ENCODE measurements at places on chromosomes 11 and 22. TPM values are rescaled to one million over a fixed set of nuclear protein-coding genes. Genes with fewer than 3 reads are reported as not detected.

RIN1 gene
- total RNA-seq: 3.0 TPM

DNA sequence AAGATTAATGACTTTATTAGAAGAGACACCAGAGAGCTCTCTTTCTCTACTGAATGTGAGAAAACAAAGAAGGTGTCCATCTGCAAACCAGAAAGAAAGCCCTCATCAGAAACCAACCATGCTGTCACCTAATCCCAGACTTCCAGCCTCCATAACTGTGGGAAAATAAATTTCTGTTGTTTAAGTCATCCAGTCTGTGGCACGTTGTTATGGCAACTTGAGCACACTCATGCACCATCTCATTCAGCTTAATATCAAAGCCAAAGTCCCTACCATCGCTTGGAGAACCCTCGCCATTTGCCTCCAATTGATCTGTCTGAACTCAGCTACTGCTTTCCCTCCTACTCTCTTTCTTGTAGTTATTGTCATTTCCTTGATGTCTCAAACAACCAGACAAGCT is 766.1 kb upstream of the ARHGAP42 start:
- H3K4me3 ChIP-seq: no peak overlapping the region
- H3K27ac ChIP-seq: no peak overlapping the region
- H3K27me3 ChIP-seq: no peaks in the 10 kb centered on the region
- no peaks in the 10 kb centered on the region for H3K36me3 ChIP-seq
- H3K4me1 ChIP-seq: no peaks in the 10 kb centered on the region

DRICH1 gene
- 0.69 TPM for total RNA-seq

DNA sequence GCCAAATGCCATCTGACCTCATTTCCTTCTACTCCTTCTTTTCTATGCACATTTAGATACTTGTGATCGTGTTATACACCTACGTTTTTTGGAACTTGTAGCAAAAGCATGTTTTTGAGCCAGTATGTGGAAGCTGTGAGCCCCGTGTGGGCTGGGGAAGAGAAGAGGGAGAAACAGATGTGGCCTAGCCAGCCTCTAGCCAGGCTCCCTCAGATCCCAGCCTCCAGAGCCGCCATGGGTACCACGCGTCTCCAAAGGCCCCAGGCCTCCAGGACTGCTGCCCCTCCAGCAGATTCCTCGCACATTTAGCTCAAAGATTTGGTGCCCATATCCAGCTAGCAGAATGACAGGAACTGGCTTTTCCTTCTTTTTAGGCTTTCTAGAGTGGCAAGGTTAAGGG is 17.0 kb upstream of the TLCD5 start:
- no peak overlapping the region for H3K27ac ChIP-seq
- no peaks in the 10 kb centered on the region for H3K36me3 ChIP-seq
- peaks cover 15% of the 10 kb centered on the region for H3K27me3 ChIP-seq
- no peaks in the 10 kb centered on the region for H3K4me1 ChIP-seq
- DNase-seq: no peak

YWHAH gene
- 159 TPM for total RNA-seq

DNA sequence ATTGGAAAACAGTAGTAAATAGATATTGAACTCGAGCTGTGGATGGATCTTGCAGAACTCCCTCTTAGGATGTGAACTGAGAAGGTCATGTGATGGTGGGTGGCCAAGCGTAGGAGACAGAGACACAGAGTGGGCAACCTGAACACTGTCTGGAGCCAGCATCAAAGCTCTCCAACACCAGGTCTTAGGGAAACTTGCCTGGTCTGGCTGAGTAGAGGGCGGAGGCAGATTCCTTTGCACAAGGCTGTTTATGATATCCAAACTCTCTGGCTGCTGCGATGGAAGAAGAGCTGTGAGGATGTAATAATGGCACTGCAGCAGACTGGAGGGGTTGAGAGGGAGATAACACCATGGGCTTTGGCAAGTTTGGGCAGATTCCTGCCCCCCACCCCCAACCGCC is 10.1 kb downstream of the NAV2 start:
- no peak overlapping the region for H3K27ac ChIP-seq
- no peak overlapping the region for H3K4me3 ChIP-seq
- H3K4me1 ChIP-seq: peaks cover 15% of the 10 kb centered on the region

GRCh38 chr11:116602637-116602942 is 170.2 kb downstream of the BUD13 start:
- DNase-seq: no peak
- no peaks in the 10 kb centered on the region for H3K4me1 ChIP-seq
- H3K27ac ChIP-seq: no peak overlapping the region
- H3K36me3 ChIP-seq: no peaks in the 10 kb centered on the region
- H3K4me3 ChIP-seq: no peak overlapping the region
- no peaks in the 10 kb centered on the region for H3K27me3 ChIP-seq

GRCh38 chr11:120109531-120109930 is 28.4 kb downstream of the TRIM29 start:
- H3K4me3 ChIP-seq: no peak overlapping the region
- no peaks in the 10 kb centered on the region for H3K4me1 ChIP-seq
- peaks cover 4% of the 10 kb centered on the region for H3K27me3 ChIP-seq
- DNase-seq: no peak

MPZL2 gene
- 8.2 TPM for total RNA-seq

DNA sequence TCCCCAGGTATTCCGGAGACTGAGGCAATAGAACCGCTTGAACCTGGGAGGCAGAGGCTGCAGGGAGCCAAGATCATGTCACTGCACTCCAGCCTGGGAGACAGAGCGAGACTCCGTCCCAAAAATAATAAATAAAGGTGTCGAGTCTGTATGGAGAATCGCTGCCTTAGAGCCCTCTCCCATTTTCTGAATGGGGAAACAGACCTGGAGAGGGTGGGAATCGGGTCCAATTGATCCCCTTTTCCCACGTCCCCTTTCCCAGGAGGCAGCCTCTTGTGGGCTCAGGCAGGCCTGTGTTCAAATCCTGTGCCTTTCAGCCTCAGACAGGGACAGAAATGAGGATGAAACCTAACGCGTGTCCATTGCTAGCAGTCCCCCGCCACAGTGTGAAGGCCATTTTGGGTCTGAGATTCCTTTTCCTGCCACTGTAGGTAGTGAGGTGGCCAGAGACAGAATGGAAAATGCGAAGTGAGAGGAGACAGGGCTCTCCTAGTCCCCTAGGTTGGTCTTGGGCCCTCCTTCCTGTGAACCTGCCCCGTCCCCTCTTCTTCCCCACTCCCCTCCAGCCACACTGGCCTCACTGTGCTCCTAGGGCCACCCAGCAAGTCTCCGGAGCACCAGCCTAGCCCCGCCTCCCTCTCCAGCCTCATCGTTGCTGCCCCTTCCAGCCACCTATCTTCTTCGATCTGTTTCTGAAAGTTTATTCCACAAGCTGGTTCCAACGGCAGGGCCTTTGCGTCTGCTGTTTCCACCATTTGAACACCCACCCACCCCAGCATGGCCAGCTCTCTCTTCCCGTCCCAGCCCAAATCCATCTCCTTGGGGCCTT is 2.7 kb upstream of the POLDIP3 start:
- peak overlapping the region; percentile 54 for H3K27ac ChIP-seq
- no peaks in the 10 kb centered on the region for H3K27me3 ChIP-seq
- DNase-seq: no peak
- no peak overlapping the region for H3K4me3 ChIP-seq

C11orf98 gene
- total RNA-seq: 104 TPM

APOBEC3H gene
- total RNA-seq: 75.5 TPM

RCOR2 gene
- 0.74 TPM for total RNA-seq

GRCh38 chr22:21014202-21014725 is 701 bp upstream of the P2RX6 start:
- H3K36me3 ChIP-seq: no peaks in the 10 kb centered on the region
- peak overlapping the region; percentile 66 for H3K27ac ChIP-seq
- H3K4me3 ChIP-seq: peak overlapping the region; percentile 83
- peaks cover 11% of the 10 kb centered on the region for H3K4me1 ChIP-seq
- peak; percentile 87 for DNase-seq
- H3K27me3 ChIP-seq: peaks cover 3% of the 10 kb centered on the region

DNA sequence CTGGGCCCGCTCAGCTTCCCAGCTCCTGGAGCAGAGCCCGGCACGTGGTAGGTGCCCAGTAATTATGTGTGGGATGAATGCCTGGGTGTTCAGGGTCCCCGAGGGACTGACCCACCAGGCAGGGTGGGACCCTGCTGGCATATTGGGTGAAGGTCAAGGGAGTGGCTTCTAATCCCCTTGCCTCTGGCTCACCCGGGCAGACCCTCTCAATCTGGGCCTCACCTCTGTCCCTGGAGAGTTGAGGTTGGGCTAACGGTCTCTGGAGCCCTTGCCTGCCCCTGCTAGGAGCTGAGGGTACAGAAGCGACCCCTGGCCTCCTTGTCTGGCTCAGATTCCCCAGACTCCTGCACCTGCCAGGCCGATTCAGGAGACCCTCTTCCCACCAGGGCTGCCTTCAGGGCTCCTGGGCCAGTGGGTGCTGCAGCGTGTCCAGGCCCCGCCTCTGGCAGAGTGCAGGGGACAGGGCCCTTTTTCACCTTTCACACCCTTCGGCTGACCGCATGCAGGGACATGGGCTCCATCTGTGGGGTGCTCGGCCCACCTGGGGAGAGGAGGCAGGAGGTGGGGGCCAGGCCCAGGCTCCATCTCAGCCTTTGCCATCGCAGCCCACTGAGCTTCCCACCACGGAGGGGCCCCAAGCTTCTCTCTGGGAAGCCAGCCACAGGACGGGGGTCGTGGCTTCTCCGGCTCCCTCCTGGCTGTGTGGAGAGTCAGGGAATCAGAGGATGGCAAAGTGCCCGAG is 3.8 kb upstream of the CTSD start:
- peaks cover 12% of the 10 kb centered on the region for H3K27me3 ChIP-seq
- H3K36me3 ChIP-seq: no peaks in the 10 kb centered on the region
- H3K4me3 ChIP-seq: no peak overlapping the region
- DNase-seq: peak; percentile 25
- peaks cover 23% of the 10 kb centered on the region for H3K4me1 ChIP-seq
- no peak overlapping the region for H3K27ac ChIP-seq

- peaks cover 8% of the 10 kb centered on the region for H3K27me3 ChIP-seq
- H3K36me3 ChIP-seq: no peaks in the 10 kb centered on the region
- H3K27ac ChIP-seq: no peak overlapping the region
- H3K4me1 ChIP-seq: no peaks in the 10 kb centered on the region
- DNase-seq: no peak
Measured at GRCh38 chr22:45090497-45090910, 73.2 kb upstream of the NUP50 start.

DNA sequence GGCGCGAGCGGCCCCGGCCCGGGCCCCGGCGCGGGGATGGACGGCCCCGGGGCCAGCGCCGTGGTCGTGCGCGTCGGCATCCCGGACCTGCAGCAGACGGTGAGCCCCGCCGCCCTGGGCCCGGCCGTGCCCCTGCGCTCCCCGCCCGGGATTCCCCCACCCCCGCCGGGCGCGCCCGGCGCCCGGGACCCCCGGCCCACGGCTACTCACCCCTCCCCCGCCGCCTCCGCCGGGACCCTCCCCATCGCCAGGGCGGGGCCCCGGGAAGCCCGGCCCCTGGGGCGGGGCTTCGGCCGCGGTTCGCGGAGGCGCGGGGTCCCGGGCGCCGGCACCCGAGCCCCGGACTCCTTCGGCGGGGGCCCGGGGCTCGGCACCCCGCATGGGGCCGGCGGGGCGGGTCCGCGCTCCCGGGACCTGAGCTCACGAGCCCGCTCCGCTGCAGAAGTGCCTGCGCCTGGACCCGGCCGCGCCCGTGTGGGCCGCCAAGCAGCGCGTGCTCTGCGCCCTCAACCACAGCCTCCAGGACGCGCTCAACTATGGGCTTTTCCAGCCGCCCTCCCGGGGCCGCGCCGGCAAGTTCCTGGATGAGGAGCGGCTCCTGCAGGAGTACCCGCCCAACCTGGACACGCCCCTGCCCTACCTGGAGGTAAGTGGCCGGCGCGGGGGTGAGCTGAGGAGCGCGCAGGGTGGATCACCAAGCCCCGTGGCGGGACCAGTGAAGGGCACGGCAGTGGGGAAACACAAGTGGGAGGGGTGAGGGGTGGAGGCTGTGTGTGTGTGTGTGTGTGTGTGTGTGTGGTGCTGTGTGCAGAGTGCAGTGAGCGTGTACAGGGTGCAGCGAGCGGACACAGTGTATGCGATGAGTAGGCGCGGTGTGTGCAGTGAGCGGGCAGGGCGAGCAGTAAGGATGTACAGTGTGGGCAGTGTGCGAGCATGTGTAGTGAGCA is 2.3 kb downstream of the SHANK3 start:
- no peak for DNase-seq
- H3K27me3 ChIP-seq: peaks cover 47% of the 10 kb centered on the region
- no peak overlapping the region for H3K27ac ChIP-seq
- no peaks in the 10 kb centered on the region for H3K36me3 ChIP-seq
- H3K4me1 ChIP-seq: peaks cover 5% of the 10 kb centered on the region
- H3K4me3 ChIP-seq: peak overlapping the region; percentile 38

GRCh38 chr22:37299969-37300509 is 17.7 kb downstream of the CYTH4 start:
- H3K4me3 ChIP-seq: peak overlapping the region; percentile 83
- H3K27ac ChIP-seq: peak overlapping the region; percentile 99
- peaks cover 72% of the 10 kb centered on the region for H3K4me1 ChIP-seq
- no peaks in the 10 kb centered on the region for H3K27me3 ChIP-seq
- peaks cover 56% of the 10 kb centered on the region for H3K36me3 ChIP-seq
- DNase-seq: no peak

DNA sequence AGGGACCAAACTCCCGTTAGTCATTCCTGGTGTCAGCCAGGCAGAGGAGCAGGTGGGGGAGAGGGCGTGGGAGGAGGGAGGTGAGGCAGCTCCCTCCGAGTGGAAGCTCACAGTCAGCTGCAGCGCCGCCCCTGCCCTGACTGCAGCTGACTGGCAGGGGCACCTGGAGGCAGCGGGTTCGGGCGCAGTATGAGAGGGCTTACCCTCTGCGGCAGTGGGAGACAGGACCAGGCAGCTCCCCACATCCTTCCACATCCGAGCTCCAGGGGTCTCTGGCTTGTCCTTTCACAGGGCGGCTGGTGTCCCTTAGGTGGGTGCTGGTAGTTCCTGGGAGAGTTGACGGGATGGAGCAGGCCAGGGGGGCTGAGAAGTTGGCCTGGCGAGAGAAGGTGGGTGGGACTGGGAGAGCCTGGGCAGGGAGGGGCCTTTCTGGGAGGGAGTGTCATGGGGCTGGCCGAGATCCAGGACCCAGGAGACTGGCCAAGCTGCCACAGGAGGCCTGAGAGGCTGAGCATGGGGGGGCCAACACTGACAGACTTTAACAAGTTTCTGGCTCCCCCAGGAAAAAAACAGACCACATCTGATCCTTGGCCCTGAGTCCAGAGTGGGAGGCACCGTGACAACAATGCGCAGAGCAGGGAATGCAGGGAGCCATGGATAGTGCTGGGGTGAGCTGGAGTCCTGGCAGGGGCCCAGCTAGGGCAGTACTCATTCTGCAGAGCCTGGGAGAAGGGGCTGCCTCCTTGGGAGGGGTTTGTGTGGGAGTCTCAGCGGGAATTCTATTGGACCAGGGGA is 4.9 kb downstream of the ADORA2A start:
- H3K27ac ChIP-seq: peak overlapping the region; percentile 83
- H3K27me3 ChIP-seq: no peaks in the 10 kb centered on the region
- peak; percentile 42 for DNase-seq
- H3K36me3 ChIP-seq: peaks cover 10% of the 10 kb centered on the region
- H3K4me1 ChIP-seq: peaks cover 70% of the 10 kb centered on the region

GRCh38 chr11:125173556-125173955 is 9.0 kb downstream of the PKNOX2 start:
- no peak overlapping the region for H3K4me3 ChIP-seq
- no peak overlapping the region for H3K27ac ChIP-seq
- no peaks in the 10 kb centered on the region for H3K36me3 ChIP-seq
- no peak for DNase-seq

TEX12 gene
- total RNA-seq: 0.40 TPM
